Testis (tissue), 5 donors: ENCODE measurements at places on chromosomes 1 and 21. TPM values are rescaled to one million over a fixed set of nuclear protein-coding genes. Genes with fewer than 3 reads are reported as not detected.

Gene ADORA3
- polyA plus RNA-seq = 2.5 TPM

DNA sequence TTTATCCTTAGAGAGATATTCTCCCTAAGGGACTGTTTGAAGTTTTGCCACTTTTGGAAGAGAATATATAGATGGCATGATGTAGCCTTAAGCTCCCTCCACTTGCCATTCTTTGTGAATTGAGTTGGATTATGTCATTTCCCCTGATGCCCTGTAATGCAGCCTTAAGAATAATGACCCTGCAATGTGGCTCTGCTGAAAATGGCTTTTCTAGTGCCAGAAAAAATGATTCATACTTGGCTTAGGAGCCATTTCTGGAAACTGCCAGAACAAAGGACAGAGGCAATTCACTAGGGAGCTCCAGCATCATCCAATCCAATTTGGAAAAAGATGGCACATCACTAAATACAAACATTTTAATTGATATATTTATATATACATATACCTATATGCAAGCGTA is 265.3 kb downstream of the SPATA17 start:
- H3K27me3 ChIP-seq = no peaks in the 10 kb centered on the region
- no peaks in the 10 kb centered on the region for H3K36me3 ChIP-seq
- H3K4me1 ChIP-seq = no peaks in the 10 kb centered on the region
- H3K4me3 ChIP-seq = no peak overlapping the region
- H3K27ac ChIP-seq = no peak overlapping the region

Gene PINK1
- polyA plus RNA-seq = 340 TPM

- no peaks in the 10 kb centered on the region for H3K27me3 ChIP-seq
- H3K4me3 ChIP-seq = no peak overlapping the region
- H3K27ac ChIP-seq = no peak overlapping the region
Measured at GRCh38 chr1:197178998-197179397, 32.5 kb upstream of the ASPM start.
